ENCODE measurements at places on chromosomes 11 and 22.

GRCh38 chr11:69799582-69799981, 19.6 kb downstream of the FGF3 start:
- peak; percentile 60 for DNase-seq

- DNase-seq = no peak
Observed at GRCh38 chr11:125429174-125429707, 66.8 kb downstream of the FEZ1 start.

DNA sequence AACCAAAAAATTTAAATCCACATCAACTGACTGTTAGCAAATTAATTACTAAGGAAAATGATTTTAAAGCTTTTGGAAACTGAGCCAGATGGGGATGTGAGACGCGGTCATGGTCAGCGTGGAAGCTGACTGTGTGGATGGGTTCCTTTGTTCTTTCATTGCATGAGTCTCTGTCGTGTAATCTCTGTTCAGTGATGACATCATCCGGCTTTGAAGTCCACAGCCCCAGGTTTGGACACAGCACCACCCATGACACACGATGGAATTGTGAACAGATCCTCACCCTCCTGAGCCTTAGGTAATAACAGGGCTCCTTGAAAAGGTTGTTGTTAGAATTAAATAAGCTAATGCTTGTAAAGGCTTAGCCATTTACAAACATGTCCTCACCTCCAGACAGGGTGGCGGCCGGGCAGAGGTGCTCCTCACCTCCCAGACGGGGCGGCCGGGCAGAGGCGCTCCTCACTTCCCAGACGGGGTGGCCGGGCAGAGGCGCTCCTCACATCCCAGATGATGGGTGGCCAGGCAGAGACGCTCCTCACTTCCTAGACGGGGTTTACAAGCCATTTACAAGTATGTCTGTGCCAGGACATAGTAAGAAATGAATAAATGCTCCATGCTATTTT, 677.3 kb downstream of the TBC1D22A start:
- no peak for DNase-seq

DNA sequence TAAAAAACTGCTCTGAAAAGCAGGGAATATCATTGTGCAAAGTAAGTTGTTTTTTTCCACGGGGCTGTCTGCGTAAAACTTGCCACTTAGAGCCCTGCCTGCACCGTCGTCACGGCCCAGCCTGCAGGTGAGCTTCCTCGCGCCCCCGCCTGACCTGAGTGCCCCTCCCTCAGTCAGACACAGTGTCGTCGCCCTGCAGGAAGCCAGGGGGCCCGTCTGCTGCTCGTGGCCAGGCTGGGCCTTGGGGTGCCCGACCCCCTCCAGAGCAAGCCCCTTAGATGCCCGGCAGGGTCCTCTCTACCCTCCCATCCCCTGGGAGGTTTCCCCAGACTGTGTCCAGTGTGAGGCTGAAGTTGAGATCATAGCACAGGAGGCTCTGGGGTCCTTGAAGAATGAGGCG, 31.6 kb downstream of the SBF1 start:
- no peak for DNase-seq

GRCh38 chr11:112334381-112334780, 73.7 kb upstream of the PLET1 start:
- no peak for DNase-seq

- DNase-seq = no peak
Observed at GRCh38 chr11:62543680-62544444, 2.7 kb downstream of the AHNAK start.

DNA sequence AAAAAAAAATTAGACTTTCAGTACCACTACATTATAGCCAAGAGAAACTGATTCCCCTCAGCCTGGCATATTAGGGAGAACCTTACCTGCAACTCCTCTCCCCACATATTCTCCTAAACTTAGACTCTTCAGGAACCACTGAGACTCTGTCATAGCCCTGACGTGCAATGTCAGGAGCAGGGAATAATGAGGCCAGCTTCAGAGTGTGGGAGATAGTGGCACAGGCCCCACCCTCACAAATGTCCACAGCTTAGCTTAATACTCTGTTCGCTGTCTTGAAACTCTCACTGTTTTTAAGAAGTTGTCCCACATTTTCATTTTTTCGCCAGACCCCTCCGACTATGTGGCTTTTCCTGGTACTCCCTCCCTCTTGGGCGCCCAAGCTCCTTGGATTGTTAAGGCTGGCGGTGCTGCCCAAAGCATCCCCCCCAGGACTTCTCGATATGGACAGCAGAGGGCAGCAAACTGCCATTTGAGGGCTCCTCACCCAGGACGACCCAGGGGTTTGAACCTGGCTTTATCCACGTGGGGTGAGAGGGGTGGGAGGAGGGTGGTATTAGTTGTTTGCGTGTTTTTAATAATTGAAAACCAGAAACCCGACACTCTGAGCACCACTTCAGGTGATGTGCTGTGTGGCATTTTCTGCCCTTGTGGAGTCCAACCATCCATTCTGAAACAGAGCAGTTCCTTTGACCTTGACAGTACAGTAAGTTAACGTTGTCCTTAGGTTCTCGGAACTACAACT, 45.2 kb upstream of the RASSF10 start:
- DNase-seq = no peak

DNA sequence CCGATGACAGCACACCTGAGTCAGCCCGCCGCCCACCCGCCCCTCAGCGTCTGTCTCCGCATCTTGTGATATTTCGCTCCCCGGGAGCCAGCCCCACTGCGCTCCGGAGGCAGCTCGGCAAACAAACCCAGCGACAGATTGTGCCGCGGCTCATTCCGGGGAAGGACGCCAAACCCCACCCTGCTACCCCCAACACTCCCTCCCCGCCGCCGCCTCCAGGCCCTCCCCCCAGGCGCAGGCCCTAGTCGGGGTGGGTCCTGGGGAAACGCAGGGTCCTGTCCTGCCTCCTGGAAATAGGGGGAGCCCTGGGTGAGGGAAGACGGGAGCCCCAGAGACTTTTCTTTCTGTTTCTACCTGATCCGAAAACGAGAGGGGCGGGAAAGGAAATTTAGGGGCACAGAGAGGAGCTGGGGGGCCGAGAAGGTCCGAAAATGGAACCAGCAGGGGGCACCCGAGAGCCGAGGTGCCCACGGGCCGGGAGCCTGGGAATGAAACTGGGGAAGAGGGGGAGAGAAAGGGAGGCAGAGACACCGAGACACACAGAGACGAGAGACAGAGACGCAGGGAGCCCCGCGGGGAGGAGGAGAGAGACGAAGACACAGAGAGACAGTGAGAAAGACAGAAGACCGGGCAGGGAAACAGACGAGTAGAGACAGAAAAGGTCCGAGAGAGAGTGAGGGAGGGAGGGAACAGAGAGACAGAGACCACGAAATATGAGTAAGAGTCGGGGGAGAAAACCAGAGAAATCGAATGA, 1.7 kb upstream of the RTN4RL2 start:
- no peak for DNase-seq

- peak; percentile 50 for DNase-seq
Observed at GRCh38 chr11:64204464-64204989, 2.0 kb upstream of the FERMT3 start.

GRCh38 chr22:22691055-22691454, 46.6 kb downstream of the GGTLC2 start:
- no peak for DNase-seq

- no peak for DNase-seq
Observed at GRCh38 chr11:60935676-60936442, 11.6 kb downstream of the TMEM132A start.

DNA sequence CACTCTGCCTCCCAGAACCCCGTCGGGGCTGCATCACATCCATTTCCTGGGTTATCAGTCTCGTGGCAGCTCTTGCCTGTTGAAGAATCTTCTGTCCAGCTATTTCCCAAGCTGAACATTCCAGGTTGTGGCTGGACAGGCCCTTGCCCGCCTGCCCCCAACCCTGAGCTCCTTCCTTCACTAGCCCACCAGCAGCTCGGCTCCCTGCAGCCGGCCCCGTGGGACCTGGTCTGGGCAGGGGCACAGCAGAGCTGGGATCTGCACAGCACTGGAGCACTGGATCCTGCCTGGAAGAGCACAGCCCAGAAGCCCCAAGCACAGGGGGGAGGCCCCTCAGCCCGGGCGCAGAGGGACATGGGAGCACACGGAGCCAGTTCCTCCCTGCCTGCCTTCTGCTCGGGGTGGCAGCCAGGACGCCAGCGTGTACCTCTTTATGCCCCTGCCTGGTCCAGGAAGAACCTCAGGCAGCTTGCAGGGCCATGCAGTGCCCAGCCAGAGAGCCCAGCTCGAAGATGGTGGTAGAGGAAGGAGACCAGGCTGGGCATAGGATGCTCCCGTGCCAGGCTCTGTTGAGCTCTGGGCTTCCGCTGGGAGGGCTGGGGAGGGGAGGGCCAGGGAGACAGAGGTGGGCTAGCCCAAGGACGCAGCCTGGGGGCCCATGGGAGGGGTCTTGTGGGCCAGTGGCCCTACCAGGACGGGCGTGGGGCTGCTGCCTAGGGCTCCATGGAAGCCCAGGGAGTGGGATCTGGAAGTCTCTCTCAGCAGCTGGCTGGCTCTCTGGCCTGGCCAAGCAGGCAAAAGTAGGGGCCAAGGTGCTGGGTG, 16.6 kb upstream of the GNB1L start:
- DNase-seq = no peak

- no peak for DNase-seq
Observed at GRCh38 chr11:548700-549603, 11.6 kb downstream of the LMNTD2 start.

GRCh38 chr11:60594998-60595642, 79.9 kb downstream of the MS4A13 start:
- DNase-seq = no peak

DNA sequence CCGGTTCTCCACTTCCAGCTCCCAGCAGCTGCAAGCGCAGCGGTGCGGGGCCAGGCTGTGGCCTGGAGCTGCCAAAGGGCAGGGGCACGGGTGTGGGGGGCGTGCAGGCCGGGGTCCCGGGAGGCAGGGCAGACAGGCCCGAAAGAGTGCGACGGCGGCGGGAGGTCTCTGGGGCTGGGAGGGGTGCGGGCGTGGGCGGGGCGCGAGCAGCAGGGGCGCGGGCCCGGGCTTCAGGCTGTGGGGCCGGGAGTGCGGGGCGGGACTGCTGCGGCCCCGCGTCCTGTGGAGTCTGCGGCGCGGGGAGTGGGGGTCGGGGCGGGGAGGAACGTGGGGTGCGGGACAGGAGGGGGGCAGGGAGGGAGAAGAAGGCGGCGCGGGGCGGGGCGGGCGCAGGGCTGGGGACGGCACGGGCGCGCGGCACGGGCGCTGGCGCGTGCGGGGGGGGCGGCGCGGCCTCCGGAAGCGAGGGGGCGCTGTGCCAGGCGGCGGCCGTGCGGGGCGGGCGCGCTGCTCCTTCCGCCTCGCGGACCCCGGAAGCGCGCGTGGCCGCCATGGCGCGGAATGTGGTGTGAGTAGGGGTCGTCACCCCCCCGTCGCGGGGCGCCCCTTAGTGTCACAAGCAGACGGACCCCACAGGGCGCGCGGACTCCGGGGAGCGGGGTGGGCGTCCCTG, at the start of gene MRPL23:
Gene MRPL23 (plus strand): TSS at position 521 of the 673 bp plus-strand sequence. CDS start 31 bp downstream, at position 552.
- no peak for DNase-seq

DNA sequence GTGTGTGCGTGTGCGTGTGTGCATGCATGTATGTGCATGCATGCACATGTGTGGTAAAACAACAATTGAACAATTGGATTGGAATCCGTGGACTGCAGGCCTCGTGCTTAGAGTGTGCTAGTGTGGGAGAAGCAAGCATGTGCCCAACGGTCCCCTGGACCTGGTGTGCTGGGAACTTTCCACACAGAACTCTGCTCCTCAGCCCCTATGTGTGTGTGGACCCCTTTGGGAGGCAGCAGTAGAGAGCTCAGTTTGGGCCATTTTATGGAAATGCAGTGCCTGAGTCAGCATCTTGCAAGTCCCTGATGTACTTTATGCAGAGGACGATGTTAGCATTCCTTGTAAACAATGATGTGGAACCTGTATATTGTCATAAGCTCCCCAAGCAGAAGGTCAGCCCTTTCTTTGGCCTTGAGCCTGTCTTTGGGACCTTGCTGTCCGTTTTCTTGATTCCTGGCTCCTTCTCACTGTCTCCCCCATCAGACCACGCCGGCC, 167.3 kb downstream of the TBC1D22A start:
- no peak for DNase-seq

DNA sequence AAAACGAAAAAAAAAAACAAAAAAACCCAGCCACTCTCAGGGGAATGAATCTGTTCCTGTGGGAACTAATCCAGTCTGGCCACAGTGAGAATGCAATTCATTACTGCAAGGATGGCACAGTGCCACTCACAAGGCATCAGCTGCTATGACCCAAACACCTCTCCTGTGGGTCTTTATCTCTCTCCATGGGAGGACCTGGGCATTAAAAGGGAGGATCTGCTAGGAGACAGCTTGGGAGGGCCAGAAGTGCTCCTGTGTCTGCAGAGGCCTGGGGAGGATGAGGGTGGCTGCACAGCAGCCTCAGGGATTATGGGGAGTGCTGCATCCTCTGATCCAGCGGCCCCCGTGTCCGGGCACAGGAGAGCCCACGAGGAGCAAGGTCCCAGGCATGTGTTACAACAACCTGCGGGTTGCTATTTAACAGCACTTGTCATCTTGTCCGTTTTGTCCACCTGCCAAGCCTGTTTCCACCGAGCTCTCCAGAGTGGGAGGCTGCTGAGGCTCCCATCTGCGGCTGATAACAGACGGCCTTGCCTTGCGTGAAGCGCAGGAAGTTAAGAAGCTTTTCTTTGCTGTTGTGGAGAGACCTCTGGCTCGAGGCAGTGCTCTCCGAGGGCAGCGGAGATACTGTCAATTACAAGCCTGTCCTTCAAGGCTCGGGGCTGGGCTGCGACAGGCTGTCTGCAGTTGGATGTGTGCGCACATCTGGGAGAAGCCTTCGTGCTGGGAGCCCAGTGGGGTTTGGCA, 97.7 kb downstream of the NXPE2 start:
- DNase-seq = no peak

DNA sequence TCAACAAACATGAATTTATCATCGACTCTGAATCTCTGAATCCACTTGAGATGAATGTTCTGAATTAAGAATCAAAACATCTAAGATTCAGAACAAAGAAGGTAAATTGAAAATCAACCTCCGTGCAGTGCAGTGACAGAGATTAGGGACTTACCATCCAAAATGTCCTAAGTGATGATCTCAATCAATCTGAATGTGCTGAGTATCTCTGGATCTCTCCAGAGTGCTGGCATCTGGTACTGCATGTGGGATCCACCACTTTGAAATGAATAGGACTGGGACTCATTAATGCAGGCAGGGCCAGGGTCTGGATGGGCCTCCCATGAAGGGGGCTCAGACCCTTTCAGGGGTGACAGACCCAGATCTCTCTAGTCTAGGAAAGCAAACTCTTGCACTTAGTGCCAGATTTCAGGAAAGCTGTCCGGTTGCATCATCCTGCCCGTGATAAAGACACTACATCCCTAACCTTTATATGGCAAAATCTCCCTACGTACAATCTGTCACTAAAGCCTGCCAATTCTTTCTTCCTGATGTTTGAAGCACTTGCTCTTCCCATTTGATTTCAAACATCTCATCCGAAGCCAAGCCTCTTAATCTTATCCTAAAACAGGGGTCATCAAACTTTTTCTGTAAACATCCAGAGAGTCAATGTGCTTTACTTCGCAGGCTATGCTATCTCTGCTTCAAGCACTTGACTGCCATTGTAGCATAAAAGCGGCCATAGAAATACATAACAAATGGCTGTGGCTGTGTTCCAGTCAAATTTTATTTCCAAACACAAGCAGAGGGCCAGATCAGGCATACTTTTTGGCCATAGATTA, 263.3 kb downstream of the LARGE1 start:
- DNase-seq = no peak

GRCh38 chr11:19938169-19938856, 222.0 kb downstream of the DBX1 start:
- DNase-seq = no peak

All from iPS DF 19.7 (cell line).